D721Med (cell line): ENCODE measurements at places on chromosomes 3 and 15.

DNA sequence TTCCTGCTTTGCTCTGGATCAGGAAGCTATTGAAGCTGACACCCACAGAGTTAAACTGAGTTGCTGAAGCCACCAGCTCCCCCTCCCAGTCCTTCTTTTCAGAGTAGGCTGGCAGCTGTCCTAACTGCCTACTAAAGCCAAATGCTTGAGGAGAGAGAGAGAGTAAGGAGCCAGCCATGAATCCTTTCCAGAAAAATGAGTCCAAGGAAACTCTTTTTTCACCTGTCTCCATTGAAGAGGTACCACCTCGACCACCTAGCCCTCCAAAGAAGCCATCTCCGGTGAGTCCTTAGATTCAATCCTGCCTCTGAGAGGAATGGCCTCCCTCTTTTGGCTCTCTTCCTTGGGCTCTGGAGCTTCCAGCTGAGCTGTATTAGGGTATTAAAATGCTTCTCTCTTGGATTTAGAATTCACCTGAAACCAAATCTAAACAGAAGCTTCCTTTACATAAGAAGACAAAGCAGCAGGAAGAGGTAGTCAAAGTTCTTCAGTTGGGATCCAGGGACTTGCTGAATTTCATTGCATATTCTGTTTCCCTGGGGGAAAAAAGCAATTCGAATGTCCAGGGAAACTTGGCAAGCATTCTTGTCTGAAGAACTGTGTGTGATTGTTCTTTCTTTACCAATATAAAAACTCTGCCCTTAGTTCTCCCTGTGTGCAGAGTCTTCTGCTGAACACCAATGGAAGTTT lies at the start of gene SLC15A2:
SLC15A2 (plus strand) TSS at position 101 of the 690 bp plus-strand sequence; CDS start at position 177, 76 bp downstream.
- no peak for DNase-seq

GRCh38 chr3:106212665-106213222 lies 343.9 kb upstream of the CBLB start:
- no peak for DNase-seq

- DNase-seq: no peak
Observed at GRCh38 chr3:184639351-184639750, 72.5 kb downstream of the MAGEF1 start.

GRCh38 chr3:140553591-140553990 lies 124.3 kb upstream of the TRIM42 start:
- no peak for DNase-seq

DNA sequence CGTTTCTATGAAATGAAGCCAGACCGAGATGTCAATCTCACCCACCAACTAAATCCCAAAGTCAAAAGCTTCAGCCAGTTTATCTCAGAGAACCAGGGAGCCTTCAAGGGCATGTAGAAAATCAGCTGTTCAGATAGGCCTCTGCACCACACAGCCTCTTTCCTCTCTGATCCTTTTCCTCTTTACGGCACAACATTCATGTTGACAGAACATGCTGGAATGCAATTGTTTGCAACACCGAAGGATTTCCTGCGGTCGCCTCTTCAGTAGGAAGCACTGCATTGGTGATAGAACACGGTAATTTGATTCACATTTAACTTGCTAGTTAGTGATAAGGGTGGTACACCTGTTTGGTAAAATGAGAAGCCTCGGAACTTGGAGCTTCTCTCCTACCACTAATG lies 41.9 kb upstream of the TRA2B start:
- no peak for DNase-seq

GRCh38 chr3:47578119-47578632 lies 489 bp downstream of the CSPG5 start:
- peak; percentile 70 for DNase-seq

GRCh38 chr3:58049143-58049785 lies 41.0 kb downstream of the FLNB start:
- DNase-seq: no peak

GRCh38 chr3:23623844-23624243 lies 181.9 kb upstream of the UBE2E1 start:
- no peak for DNase-seq

- no peak for DNase-seq
Observed at GRCh38 chr3:16362770-16363169, 97.8 kb downstream of the OXNAD1 start.

GRCh38 chr15:88603885-88604284 lies 17.3 kb upstream of the AEN start:
- no peak for DNase-seq

GRCh38 chr3:184663756-184664155 lies 48.1 kb downstream of the MAGEF1 start:
- no peak for DNase-seq

GRCh38 chr3:117611211-117611610 lies 901.6 kb downstream of the TUSC7 start:
- no peak for DNase-seq

GRCh38 chr15:98902931-98903330 lies 104.7 kb downstream of the PGPEP1L start:
- no peak for DNase-seq

DNA sequence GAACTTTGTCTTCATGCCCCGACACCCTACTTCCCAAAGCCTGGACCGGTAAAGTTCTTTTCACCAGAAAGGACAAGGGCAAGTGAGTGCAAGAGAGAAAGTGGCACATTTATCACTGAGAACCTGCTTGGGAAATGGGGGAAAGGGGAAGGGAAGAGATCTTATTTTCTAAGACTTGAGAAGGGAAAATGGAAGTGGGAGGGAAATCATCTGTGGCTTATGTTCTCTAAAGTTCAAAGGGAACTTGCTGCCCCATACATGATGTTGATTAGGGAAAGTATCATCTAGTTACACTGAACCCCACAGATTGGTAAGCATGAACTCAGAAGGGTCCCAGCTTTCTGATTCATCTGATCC lies 199.5 kb upstream of the LPP start:
- no peak for DNase-seq

GRCh38 chr3:120393761-120394160 lies 44.6 kb upstream of the LRRC58 start:
- no peak for DNase-seq

DNA sequence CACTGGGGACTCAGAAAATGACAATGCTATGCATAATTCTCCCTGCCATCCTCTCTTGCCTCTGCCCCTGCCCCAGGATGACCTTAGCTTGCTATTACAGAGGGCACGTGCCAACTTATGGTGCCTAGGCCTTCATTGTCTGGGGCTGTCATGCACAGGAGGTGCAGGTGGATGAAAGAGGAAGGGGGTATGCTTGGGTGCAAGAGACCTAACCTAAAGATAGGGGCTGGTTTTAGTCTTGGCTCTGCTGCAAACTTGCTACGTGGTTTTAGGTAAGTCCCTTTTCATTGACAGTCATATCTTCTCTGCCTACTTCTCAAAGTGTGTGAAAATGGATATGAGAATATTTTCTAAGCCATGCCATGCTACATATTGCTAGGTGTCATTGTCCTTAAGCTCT lies 161.3 kb downstream of the EPHB1 start:
- no peak for DNase-seq

GRCh38 chr15:88606070-88606794 lies 14.9 kb upstream of the AEN start:
- no peak for DNase-seq

DNA sequence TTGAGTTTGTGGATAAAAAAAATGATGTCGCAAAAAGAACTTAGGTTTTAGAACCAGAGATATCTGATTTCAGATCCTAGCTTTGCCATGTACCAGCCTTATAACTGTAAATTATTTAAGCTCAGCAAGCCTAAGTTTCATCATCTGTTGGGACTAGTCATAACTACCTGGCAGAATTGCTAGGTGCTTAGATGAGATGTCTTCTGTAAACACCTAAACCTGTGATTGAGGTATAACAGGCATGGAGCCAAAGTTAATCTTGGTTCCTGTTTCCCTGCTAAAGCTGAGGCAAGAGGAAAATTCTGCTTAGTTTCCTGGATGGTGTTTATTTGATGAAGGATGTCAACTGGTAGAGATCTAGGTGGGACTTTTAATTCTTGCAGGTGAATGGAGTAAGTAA lies 331.3 kb upstream of the RBMS3 start:
- no peak for DNase-seq

- DNase-seq: no peak
Observed at GRCh38 chr3:196164576-196164975, 46.6 kb downstream of the ZDHHC19 start.

DNA sequence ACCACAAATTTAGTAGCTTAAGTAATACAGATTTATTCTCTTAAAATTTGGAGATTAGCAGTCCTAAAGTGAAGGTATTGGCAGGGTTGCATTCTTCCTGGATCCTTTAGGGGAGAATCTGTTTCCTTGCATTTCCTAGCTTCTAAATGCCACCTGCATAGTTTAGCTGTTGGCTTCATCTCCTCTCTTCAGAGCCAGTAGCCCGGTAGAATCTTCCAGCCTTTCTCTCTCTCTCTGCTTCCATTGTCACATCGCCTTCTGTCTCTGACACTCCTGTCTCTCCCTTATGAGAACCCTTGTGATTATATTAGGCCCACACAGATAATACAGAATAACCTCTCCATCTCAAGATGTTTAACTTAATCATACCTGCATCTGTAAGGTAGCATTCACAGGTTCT lies 21.4 kb downstream of the FAM98B start:
- DNase-seq: no peak

- no peak for DNase-seq
Observed at GRCh38 chr3:120642368-120642948, 39.6 kb downstream of the HGD start.

GRCh38 chr3:99536555-99537314 lies 101.7 kb upstream of the COL8A1 start:
- DNase-seq: no peak

GRCh38 chr3:64717872-64718613 lies 30.2 kb upstream of the ADAMTS9 start:
- no peak for DNase-seq

DNA sequence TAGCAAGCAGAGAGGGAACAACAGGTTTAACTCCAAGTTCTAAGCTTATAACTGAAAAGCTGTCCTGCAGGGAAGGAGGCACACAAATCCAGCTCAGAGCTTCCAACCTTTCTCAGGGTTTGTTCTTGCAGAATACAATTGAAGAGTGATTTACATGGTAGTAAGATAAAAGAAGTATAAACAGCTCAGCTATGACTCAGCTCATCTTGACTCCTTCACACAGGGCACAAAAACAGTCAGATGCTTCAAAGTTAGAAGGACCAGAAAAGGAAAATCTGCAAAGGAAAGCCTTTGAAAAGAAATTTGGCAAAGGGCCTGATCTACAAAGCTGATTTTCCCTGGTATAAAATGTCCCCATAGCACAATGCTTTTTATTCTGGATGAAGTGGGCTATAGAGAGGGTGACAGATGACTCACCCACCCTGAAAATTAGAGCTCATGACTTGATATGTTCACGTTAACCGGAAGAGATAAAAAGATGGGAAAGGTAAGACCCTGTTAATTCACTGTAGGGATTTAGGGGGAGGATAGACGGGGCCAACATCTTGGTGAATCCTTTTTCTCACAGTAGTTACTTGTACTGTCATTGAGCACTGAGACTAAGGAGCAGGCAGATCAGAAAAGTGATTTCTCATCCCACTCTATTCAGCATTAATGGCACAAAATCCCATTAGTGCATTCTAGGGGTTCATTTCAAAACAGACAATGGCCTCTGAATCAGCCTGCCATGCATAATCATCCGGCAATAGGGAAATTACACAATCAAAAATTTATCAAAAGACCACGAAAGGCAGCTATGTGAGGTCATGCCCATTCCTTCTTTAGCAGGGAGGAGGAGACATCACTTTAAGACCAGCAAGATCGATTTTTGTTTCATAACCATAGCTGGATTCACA lies 143.5 kb downstream of the GAP43 start:
- DNase-seq: no peak

GRCh38 chr3:177976241-177976640 lies 560.0 kb upstream of the KCNMB2 start:
- DNase-seq: no peak

- no peak for DNase-seq
Observed at GRCh38 chr15:92763459-92763858, 107.9 kb upstream of the FAM174B start.

GRCh38 chr3:124960105-124960504 lies 25.6 kb upstream of the MUC13 start:
- DNase-seq: no peak

GRCh38 chr15:42011074-42011473 lies 9.8 kb downstream of the PLA2G4E start:
- DNase-seq: no peak

- no peak for DNase-seq
Observed at GRCh38 chr3:174533286-174533685, 325.8 kb upstream of the NAALADL2 start.

DNA sequence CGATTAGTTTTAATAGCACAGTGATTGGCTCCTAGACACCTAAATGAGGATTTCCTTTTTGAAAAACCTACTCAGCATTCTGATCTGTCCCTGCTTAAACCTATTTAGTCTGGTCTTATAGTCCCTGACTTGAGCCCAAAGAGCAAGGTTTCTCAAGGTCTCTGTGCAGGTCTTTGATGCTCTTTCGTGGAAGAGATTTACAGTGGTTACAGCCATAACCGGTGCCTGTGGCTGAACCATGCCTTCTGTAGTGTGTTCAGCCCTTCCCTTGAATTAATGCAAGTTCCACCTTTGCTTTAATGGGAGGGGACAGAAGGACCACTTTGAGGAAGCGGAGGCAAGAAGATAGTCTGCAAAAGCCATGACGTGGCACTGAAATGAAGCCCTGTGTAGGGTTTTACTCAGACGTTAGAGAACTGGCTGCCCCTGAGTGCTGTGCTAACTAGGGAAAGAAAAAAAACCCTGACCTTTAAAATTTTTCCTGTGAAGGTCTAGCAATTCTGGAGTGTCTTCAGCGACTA lies 43.0 kb downstream of the ZBTB38 start:
- DNase-seq: no peak

DNA sequence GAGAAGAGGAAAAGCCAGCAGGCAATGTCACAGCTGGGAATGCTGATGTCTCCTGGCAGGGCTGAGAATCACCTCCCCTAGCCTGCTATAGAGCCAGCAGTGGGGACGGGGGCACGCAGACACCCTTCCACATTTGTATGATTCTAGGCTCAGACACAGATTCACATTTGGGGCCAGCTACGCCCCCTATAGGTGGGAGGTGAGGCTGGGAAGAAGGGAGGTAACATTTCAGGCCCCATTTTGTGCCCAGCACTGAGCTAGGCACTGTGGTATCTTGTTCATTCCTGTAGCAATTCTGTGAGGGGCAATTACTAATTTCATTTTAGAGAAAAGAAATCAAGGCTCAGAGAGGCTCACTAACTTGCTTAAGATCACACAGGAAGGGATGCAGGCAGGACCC lies 15.9 kb upstream of the ACAD9 start:
- DNase-seq: no peak

- no peak for DNase-seq
Observed at GRCh38 chr3:151925419-151925818, 52.0 kb downstream of the SUCNR1 start.
